Hematopoietic multipotent progenitor cell treated with erythropoietin and hydrocortisone succinate and interleukin-3 and kit ligand, for 8 days (in vitro differentiated cells): ENCODE measurements at places on chromosomes 16 and 17.

- DNase-seq = no peak
Measured at GRCh38 chr17:36877771-36878170, 59.5 kb upstream of the LHX1 start.

- no peak for DNase-seq
Measured at GRCh38 chr16:2212362-2213324, 2.0 kb upstream of the BRICD5 start.

DNA sequence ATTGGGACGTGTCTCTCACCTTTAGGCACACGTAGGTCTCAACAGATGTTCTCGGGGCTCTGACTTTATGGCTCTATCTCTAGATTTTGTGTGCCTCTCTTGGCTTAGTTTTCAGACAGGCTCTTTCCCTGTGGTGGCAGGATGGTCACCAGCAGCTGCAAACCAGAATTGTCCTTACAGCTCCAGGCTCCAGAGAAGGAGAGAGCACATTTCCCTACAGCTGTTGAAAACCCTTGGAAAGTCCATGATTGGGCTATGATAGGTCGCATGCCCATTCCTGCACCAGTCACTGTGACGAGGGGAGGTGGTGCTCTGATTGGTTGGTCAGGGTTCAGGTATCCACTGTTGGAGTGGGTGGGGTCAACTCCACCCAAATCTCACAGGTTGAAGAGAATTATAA, 41.5 kb downstream of the SHISA9 start:
- no peak for DNase-seq

DNA sequence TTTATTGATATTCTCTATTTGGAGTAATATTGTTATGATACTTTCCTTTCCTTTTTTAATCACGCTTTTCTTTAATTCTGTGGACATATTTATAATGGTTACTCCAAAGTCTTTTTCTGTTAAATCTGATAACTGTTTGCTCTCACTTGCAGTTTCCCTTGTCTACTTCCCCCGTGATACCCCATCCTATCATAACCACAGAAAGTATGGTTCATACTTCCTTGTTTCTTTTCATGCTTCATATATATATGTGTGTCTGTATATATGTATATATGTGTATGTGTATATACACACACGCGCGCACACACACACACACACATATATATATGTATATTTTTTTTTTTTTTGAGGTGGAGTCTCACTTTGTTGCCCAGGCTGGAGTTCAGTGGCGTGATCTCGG, 23.5 kb downstream of the SPECC1 start:
- DNase-seq = no peak

- DNase-seq = no peak
Measured at GRCh38 chr17:792277-792676, 10.1 kb downstream of the MRM3 start.

DNA sequence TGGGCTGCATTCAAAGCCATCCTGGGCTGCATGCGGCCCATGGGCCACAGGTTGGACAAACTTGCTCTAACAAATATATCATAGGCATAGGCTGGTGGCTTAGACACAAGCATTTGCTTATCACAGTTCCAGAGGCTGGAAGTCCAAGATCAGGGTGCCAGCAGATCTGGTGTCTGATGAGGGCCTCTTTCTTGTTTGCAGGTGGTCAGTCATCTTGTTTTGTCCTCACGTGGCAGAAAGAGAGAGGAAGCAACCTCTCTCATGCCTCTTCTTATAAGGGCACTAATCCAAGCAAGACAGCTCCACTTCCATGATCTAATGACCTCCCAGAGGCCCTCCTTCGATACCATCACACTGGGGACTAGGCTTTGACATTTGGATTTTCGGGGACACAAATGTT, 238.7 kb upstream of the TNRC6C start:
- no peak for DNase-seq

GRCh38 chr17:77462553-77463497, 322.1 kb downstream of the SEC14L1 start:
- no peak for DNase-seq

DNA sequence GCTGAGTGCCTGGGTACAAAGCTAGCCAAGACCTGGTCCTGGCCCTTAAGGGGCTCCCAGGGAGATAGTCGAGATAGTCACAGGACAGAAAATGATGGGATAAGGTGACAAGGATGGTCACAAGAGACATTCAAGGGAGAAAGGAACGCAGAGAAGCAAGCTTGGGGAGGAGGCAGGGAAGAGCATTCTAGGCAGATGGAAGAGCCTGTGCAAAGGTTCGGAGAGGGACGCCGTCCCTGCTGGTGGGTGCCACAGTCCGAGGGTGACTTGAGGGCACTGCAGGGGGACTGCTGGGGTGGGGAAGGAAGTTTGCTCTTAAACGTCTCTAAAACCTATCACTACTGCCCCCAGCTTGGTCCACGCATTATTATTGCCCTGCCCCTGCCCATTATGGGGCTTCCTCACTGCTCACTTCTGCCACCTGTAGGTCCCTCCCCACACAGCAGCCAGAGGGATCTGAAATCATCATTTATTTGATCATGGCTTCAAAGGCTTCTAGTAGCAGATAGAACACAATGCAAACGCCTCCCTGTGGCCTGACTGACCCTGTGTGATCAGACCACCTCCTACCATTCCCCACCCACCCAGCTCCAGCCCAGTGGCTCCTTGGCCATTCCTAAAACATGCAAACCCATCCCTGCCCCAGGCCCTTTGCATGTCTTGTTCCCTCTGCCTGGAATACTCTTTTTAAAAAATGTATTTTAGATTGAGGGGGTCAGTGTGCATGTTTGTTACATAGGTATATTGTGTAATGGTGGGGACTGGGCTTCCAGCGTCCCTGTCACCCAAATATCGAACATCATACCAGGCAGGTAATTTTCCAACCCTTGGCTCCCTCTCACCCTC, 60.3 kb downstream of the RMI2 start:
- peak; percentile 59 for DNase-seq

DNA sequence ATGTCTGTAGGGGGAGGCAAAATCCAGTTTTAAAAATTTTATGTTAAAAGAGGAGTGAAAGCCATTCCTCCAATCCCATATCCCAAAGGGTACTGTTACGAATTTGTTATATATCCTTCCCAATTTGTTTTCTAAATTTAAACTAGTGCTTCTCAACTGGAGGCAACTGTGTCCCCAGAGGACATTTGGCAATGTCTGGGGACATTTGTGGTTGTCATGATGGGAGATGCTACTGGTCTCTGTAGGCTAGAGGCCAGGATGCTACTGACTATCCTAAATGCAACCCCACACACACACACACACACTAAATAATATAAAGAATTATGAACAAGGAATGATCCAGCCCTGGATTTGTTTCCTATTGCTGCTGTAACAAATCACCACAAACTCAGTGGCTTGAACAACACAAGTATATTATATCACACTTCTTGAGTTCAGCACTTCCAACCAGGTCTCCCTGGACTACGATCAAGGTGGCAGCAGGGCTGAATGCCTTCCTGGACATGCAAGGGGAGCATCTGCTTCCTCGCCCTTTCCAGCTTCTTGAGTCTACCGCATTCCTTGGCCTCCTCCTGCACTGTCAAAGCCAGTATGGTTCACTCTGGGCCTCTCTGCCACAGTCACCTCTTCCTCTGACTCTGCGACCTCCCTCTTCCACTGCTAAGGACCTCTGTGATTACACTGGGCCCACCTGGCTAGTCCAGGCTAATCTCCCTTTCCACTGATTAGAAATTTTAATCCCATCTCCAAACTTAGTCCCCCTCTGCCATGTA, 30.1 kb downstream of the ARHGAP17 start:
- DNase-seq = no peak

- no peak for DNase-seq
Measured at GRCh38 chr17:14715561-14715960, 414.7 kb downstream of the HS3ST3B1 start.

DNA sequence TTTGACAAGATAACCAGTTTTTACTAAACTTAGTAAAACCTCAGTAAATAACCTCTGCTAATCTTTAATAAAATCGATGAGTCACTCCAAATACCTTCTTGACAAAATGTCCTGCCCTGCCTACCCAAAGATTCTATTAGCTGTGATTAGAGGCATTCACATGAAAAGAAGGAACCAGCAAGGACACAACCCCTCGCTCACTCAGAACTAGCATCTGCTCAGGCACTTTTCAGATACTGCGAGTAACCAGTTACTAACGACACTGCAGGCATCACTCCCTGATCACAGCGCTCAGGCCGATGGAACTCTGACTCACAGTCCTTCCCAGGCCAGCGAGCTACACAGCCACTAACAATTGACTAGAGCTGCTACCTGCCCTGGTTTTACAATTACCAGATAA, 24.3 kb downstream of the PELP1 start:
- no peak for DNase-seq

- DNase-seq = peak; percentile 19
Measured at GRCh38 chr17:44307387-44308186, 814 bp upstream of the RUNDC3A start.

- no peak for DNase-seq
Measured at GRCh38 chr17:48882272-48882671, 10.3 kb upstream of the ATP5MC1 start.

DNA sequence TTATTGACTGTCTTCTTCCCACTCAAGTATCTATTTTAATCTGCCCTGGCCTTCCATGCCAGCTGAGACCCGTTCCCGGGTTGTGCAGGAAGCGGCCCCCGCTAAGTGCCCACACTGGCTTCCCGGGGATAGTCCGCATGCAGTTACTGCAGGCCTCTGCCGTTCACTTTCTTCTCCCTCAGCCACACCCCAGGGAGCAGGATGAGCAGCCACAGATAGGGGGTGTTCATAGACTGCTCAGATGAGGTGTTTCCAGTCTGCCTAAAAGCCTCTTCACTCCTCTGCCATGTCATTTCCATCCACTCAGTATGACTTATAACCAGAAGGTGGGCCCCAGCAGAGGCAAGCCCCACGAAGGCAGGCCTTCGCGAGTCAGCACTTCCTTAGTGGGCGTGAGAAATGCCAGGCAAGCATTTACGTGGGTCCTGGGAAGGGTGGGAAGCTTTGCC, 7.7 kb downstream of the MED9 start:
- peak; percentile 24 for DNase-seq

DNA sequence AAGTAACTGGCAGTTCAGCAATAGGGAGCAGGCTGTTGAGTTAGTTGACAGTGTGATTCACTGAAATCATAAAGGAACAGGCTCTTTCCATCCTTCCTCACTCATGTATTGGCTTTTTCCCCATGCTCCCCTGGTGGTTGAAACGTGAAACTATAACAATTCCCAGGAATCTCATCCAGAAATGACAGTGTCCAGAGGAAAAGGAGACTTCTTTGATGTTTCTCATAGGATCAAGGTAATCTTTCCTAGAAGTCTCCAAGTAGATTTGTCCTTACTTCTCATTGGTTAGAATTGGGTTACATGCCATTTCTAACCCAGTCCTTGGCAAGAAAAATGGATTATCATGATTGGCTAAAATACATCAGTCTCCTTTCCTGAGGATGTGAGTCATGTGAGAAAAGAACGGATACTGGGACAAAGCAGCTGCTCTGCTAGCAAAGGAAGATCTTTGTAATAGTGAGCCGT, 14.4 kb downstream of the TTC19 start:
- DNase-seq = no peak

- DNase-seq = no peak
Measured at GRCh38 chr16:85286951-85287814, 174.9 kb upstream of the CIBAR2 start.

GRCh38 chr17:62033317-62033716, 31.8 kb downstream of the MED13 start:
- no peak for DNase-seq

GRCh38 chr17:64130559-64131001, 636 bp upstream of the ERN1 start:
- no peak for DNase-seq

- no peak for DNase-seq
Measured at GRCh38 chr17:32882029-32882428, 5.1 kb upstream of the MYO1D start.

GRCh38 chr17:46949291-46950174, 26.6 kb downstream of the GOSR2 start:
- no peak for DNase-seq
